Natural killer cell (primary cell): ENCODE measurements at places on chromosomes 16 and 17. TPM values are rescaled to one million over a fixed set of nuclear protein-coding genes. Genes with fewer than 3 reads are reported as not detected.

DNA sequence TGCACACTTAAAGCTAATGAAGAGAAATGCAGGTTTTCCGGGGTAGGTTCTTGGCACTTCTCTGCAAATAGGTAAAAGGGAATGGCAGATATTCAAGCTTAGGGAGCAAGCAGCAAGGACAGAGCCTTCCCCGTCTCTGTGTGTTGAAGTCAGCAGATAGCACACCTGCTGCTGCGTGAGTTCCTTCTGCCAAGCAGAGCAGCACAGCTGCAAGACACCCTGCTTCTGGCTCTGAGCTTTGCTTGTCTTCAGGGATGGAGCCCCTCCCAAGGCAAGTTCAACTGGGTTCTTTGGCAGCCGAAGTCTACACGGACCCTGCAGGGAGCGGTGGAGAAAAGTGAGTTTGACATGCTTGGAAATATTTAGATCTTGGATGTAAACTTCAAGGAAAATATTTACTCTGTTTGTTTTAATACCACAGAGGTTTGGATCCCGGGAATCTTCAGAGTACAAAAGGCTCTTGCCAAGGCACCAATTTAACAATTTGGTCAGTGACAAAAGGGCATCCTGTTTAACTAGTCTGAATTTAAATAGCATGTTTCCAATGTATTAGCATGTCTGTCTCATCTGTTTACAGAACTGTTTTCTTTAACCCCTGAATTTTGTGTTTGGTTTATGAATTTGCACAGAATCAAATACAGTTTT is 113.4 kb upstream of the KCNJ16 start:
- no peak for DNase-seq

DNA sequence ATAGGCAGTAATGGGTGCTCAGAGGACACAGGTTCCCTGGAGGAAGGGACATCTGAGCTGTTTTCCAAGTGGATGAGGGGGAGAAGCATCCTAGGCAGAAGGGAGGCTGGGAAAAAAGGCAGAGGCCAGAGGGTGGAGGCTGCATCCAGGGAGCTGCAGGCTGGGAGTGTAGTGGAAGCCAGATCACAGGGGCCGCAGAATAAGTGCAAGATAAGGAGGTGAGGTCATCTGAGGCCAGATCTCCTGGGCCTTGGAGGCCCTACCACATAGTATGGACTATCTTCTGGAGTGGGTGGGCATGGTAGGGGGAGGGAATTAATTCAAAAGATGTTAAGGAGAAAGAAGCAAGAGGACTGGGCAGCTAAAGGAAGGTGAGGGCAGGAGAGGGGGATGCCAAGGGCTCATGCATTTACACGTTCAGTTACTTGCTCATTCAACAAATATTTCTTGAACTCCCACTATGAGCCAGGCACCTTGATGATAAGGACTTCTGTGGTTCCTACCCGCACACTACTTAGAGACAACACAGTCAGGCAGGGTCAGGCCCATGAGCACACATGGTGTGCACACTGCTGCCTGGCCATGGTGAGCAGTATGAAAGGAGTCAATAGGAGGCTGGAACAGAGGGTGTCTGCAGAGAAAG is 2.4 kb upstream of the RIPOR1 start:
- DNase-seq = no peak

SLC6A2 gene
- total RNA-seq = not detected

GRCh38 chr16:13896543-13897182 is 23.3 kb upstream of the ERCC4 start:
- DNase-seq = no peak

DNA sequence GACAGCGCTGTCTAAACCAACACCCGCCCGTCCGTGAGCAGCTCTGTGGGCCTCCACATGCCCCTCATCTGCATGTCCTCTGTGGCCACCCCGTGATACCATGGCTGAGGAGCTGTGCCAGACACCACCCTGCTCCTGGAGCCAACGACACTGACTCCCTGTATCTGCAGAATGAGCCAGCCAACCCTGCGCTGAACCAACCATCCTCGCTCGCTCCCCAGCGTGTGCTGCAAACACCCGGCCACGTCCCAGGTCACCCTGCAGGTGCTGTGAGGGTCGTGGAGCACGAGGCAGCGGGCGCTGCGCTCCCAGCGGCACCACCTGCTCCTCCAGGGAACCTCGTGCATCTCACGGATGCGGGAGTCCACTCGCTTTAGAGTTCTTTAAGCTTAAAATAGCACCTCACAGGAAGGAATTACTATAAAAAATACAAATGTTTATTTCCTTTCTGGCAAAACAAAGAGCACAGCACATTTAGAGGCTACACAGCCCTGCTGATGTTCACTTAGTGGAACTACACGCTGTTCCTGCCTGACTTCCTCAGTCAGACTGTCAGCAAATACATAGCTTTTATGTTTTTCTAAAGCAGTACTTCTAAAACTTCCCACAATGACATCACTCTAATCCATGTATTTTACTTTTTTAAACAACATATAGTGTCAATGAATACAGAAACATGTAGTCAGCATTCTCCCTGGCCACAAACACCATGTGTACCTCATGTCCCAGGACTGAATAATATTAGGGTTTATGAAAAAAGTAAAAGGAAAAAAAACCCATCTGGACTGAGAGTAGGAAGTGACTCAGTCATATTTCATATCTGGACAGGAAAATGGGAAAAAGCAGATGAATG is 43.5 kb downstream of the MAP1LC3B start:
- no peak for DNase-seq

DNA sequence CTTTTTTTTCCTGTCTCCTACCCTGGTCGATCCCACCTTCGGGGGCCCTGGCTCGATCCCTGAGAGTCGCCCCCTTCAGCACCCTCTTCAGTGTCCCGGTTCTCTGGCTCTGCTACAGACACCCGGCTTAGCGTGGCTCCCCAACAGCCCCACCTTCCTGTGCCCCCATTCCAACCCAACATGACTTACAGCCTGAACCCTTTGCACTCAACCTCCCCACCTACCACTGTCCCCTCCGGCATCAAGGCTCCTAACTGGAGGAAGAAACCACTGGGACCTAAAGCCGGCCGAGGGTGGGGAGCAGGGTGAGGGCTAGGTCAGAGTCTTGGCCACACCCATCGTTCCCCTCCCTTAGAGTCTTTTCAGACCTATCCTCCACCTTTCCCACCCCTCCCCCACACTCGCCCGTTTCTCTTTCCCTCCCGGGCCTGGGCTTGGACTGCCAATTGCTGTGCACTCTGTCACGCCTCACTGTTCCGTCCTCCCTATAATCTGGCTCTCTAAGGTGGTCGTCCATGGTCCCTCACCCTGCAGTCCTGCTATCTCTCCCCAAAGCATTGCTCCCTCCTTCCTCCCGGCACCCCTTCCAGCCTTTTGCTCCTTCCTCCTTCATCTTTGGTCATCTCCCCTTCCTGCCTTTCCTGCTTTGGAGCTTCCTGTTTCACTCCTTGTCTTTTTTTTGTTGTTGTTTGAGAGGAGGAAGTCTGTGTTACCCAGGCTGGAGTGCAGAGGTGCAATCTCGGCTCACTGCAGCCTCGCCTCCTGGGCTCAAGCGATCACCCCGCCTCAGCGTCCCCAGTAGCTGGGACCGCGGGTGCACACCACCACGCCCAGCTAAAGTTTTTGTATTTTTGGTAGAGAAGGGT is 890 bp upstream of the CLDN7 start:
- DNase-seq = peak; percentile 41

NME1 gene
- 17.8 TPM for total RNA-seq

ATP1B2 gene
- not detected for total RNA-seq

- DNase-seq = no peak
These were observed 142.2 kb downstream of the AATF start for GRCh38 chr17:37090941-37091340.

SPNS3 gene
- total RNA-seq = 1.9 TPM

DNA sequence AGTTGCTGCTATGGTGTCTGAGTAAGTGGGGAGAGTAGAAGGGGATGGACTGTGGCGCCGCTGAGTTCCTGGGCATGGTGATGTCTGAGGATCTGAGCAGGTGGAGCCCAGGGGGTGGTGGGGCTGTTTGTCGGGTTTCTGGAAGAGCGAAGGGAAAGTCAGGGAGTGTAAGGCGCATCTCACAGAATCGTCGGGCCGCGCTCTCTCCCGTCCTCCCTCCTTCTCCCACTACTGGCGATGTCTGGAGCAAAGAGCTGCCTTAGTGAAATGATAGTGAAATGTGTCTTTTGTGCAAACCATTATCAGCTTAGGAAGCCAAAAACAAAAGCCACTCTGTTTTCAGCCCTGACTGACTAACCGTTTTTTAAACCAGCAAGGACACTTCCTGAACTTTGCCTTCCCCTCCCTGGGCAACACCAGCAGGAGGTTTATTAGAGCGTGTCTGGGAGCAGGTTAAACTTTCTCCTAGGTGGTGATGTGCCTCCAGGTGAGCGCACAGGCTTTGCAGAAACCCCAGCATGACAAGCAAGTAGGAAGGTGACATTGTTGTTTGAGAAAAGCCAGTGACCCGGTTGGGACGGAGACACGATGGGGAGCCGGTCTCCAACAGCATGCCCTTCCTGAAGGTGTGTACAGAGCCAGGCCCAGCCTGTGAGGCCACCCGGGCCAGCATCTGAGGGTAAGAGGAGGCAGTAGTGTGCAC is 49.1 kb downstream of the RAB11FIP3 start:
- DNase-seq = no peak

NPIPA2 gene
- total RNA-seq = 1.3 TPM
